ENCODE measurements at places on chromosomes 4 and X.

GRCh38 chr4:64614276-64614675 lies 205.0 kb upstream of the TECRL start:
- no peak for DNase-seq

- no peak for DNase-seq
Observed at GRCh38 chr4:122479935-122480416, 23.5 kb upstream of the IL2 start.

DNA sequence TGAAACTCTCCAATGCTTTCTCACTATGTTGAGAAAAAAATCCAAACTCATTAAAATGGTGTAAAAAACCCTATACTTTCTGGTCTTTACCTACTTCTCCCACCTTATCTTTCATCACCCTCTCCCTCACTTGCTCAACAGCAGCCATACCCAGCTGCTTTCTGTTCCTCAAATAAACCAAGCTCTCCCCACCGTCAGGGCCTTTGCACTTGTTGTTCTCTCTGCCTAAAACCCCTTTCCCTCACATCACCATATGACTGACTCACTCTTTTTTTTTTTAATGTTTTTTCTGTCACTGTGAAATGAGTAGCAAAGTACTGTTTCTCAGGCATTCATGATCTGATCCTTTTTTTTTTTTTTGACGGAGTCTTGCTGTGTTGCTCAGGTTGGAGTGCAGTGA lies 122.3 kb upstream of the TMEM164 start:
- no peak for DNase-seq

DNA sequence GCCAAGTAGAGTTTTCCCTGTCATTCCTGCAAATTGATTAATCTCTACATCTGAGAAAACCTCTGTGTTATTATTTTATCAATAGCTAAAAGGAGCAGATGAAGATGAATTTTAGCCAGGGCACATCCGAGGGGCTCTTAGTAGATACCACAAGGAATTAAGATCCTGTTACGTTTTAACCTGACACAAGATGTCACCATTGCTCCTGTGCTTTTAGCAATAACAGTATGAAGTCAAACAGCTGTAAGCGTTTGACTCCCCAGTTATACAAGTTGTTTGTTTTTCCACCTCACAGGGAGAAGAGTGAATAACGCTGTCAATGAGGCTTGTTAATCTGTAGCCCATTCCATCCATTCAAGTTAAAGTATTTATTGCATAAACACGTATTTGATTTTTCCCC lies 76.0 kb upstream of the AP1S2 start:
- peak; percentile 56 for DNase-seq

DNA sequence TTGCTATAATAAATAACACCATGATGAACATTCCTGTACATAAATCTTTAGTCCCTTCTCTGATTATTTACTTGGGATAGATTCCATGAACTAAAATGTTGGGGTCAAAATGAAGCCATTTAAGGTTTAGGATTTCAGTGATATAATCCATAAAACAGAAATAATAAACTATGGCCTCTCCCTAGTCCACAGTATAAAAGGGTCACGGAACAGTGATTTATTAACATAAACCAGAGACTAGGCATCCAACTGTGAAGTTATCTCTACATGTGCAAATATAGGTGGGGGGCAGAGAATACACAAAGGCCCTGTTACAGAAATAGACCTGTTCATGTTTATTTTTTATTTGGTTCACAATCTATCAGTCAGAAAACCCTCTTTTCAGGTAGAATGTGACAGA lies 499.1 kb upstream of the SLIT2 start:
- DNase-seq = no peak

Data from H7 (cell line).